Effector CD8-positive, alpha-beta T cell (primary cell): ENCODE measurements at places on chromosomes 7 and 10.

DNA sequence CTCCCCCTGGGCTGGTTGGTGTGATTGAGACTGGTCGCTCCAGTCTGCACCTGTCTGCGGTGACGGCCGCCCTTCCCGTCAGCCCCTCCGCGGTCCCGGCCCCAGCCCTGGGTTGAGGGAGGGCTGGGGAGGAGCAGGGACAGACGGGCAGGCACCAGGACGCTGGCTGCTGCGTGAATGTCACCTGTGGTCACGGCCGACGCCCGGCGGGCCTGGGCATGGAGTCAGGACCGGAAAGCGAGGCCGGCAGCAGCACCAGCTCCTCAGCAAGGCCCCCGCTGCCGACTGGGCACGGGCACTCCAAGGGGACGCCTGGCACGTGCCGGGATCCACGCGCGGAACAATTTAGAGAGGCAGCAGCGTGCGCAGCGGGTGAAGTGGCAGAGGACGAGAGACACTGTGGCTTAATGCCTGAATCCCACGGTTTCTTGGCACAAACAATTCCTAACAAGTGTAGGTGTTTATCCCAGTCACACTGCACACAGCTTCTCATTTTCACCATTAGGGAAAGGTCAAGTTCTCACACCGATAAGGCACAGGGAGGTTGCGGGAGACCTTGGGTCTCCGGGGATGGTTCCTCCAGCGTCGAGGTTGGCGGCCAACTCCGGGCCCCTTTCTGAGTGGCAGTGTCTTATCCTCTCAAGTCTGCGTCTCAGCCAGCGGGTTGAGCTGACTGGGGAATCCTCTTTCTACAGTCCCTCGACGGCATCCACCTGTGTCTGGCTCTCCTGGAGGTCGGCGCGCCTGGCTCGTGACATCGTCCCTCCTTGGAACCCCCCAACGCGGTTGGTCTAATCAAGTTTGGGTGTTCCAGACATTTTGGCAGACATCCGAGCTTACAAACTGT lies 66.4 kb upstream of the ADGRA1 start:
- no peak for DNase-seq

GRCh38 chr10:8065651-8066050 lies 11.2 kb downstream of the GATA3 start:
- DNase-seq = no peak

DNA sequence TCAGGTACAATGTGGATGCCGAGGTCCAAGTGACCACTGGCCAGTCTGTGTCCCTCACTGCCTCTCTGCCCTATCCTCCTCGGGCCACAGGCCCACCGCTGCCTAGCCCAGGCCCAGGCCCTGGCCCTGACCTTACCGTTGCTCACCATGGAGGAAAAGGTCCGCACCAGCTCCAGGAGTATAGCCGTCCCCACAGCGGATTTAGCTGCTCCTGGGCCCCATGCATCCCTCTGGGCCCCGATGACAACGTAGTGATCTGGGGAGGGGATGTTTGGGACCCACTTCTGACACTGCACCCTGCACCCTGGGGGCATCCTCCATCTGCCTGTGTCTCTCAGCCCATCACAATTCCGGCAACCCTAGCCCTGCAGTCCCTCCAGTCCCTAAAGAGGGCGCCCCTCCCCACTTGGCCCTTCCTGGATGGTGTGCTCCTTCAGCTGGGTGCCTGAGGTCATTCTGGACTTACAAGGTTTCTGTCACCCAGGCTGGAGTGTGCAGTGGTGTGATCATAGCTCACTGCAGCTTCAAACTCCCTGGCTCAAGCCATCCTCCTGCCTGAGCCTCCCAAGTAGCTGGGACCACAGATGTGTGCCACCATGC lies 12.1 kb downstream of the TFR2 start:
- no peak for DNase-seq

DNA sequence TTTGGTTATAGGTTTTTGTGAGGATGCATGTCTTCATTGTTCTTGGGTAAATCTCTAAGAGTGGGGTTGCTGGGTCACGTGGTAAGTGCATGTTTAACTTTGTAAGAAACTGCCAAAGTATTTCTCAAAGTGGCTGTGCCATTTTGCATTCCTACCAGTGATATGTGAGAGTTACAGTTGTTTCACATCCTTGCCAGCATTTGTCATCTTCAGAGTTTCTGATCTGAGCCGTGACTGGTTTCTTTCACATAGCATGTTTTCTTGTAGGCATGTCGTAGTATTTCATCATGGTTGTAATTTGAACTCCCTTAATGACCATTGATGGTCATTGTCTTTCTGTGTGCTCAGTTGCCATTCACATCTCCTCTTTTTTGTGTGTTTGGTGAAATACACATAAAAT lies 286.0 kb downstream of the RNLS start:
- DNase-seq = no peak

- DNase-seq = no peak
These were observed 190.6 kb upstream of the CCDC6 start for GRCh38 chr10:60096761-60097513.

- no peak for DNase-seq
These were observed 45.3 kb upstream of the FAM133B start for GRCh38 chr7:92635538-92635937.

- DNase-seq = no peak
These were observed 1104.8 kb upstream of the C7orf33 start for GRCh38 chr7:147485660-147486210.

DNA sequence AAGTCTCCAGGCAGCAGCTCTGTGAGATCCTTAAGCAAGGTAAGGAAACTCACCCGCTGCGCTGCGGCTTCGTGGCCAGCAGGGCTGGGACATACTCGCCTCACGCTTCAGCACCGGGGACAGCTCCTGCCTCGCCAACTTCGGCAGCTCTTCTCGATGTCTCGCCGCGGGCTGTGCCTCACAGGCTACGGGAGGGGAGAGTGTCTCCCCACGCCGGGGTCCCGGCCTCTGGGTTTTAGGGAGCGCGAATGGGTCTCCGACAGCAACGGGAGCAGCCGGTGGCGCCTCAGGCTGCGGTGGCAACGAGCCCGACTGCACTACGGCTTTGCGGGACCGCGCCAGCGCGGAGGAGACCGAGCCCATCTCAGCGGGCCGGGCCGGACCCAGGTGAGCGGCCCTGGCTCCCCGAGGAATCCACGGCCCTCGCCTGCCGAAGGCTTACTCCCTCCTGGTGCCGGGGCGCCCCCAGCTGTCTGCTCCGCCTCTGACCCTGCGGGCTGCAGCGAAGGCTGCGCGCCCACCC lies 62.4 kb downstream of the LSM5 start:
- peak; percentile 14 for DNase-seq

DNA sequence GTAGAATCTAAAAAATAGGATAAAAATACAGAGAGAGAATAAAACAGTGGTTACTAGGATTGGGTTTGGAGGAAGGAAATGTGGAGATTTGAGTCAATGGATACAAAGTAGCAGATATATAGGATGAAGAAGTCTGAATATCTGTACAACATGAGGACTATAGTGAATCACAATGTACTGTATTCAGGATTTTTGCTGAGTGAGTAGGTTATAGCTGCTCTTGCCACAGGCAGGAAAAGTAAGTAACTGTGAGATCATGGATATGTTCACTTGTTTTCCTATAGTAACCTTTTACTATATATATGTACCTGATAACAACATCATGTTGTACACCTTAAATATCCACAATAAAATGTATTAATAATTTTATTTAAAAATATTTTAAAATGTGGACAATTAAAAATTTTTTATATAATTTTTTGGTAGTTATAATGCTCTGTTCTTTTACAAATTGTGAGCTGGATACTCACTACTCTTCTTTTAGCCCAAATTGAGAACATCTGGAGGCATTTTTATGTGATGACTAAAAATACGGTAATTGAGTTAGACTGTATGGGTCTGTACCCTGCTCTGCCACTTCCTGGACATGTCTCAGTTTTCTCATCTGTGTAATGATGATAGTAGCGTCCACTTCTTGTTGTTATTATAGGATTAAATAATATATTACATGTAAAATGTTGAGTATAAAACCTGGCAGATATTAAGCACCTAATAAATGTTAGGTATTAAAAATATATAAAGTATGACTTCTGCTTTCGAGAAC lies 439.1 kb downstream of the AUTS2 start:
- no peak for DNase-seq

GRCh38 chr7:124124201-124124600 lies 91.3 kb upstream of the TMEM229A start:
- no peak for DNase-seq

DNA sequence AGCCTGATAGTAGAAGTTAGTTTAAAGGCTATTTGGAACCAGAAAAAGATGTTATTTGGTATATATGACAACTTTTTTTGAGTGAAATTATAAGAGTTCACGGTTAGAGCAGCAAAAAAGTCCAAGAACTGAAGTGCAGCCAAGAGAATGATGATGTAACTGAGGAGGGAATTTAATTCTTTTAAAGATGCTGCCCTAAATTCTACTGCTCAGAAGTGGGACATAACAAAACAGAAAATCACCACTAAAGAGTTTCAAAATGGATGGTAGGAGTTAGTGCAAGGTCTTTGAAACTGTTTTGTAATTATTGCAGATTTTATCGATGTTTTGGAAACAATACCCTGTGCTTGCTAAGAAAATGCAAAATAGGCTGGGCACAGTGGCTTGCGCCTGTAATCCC lies 6.5 kb downstream of the SAMD8 start:
- DNase-seq = no peak

DNA sequence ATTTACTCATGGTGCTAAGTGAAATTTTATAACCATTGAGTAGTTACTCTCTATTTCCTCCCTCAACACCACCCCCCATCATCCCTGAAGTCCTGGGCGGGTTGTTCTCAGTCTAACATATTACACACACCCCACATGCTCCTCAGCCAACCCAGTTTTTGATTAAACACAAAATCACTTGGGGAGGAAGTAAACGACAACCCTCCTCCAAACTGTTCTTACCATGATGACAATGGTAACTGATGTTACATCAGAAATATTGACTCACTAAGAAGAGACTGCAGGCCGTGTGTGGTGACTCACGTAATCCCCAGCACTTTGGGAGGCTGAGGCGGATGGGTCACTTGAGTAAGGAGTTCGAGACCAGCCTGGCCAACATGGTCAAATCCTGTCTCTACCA lies 44.2 kb downstream of the RAB11FIP2 start:
- no peak for DNase-seq

DNA sequence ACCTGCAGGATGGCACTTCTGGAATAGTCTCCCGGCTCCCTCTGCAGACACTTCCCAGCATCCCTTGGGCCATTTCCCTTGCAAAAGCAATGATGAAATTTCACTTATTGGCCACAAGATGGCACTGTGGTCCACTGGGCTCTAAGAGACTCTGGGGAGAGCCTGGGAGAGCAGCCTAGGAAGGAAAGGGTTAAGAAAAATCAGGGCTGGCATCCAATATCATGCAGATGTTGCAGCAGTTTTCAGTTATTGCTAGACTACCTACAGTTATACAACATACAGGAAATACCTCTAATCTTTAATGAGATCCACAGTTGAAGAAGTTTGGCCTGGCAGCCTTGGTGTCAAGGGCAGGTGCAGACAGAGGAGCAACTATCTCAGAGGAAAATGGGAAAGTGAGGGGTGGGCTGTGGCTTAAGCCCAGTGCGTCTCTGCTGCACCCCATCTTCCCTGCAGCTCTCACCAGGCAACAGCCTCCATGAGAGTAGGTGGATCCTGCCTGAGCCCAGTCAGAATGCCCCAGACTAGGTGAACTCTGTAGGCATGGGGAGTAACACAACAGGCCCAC lies 100.2 kb upstream of the PRSS58 start:
- no peak for DNase-seq

- no peak for DNase-seq
These were observed 24.9 kb downstream of the RCC1L start for GRCh38 chr7:75048435-75049379.

DNA sequence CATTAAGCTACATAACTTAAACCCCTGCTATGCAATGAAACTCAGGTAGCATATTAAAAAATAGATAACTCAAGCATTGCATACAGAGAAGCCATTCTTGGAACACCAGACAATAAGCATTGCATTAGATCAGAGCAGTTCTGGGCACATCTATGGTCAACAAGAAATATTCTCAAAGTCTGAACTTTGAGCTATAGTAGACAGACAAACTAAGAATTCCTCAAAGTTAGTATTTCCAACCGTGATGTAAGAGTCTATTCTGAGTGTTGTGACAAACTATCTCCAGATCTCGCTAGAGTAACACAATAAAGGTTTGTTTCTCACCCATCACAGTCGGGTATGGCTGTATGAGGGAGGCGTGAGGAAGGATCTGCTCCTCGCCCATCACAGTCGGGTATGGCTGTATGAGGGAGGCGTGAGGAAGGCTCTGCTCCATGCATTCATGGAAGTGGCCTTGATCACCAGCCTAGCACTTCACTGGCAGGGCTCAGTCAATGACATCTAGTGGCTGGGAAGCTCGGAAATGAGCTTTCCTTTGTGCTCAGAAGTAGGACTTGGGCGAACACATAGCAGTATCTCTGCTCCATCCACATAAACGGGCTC lies 61.6 kb upstream of the ANKRD1 start:
- DNase-seq = no peak
